ENCODE measurements at places on chromosomes 6 and 20. TPM values are rescaled to one million over a fixed set of nuclear protein-coding genes. Genes with fewer than 3 reads are reported as not detected.

The KIAA0408 gene
- 110 TPM for total RNA-seq

DNA sequence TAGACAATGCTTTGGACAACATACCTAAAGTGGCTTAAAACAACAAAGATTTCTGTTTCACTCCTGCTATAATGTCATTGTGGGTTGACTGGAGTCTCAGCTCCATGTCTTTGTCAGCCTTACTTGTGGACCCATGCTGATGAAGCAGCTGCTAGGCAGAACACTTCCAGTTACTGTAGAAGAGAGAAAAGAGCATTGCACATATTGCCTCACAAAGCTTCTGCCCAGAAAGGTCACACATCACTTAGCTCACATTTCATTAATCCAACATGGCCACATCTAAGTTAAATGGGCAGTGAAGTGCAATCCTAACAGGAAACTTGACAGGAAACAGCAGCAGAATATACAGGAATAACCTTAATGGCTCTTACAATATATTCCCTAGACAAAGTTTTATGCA is 480.5 kb upstream of the HTR1E start:
- H3K4me1 ChIP-seq, result peaks cover 5% of the 10 kb centered on the region
- peaks cover 16% of the 10 kb centered on the region for H3K36me3 ChIP-seq
- no peak for DNase-seq
- no peak overlapping the region for H3K27ac ChIP-seq
- no peaks in the 10 kb centered on the region for H3K27me3 ChIP-seq

GRCh38 chr6:13262302-13263230 is 65.8 kb downstream of the TBC1D7 start:
- peaks cover 4% of the 10 kb centered on the region for H3K27me3 ChIP-seq
- H3K36me3 ChIP-seq, result peaks cover 15% of the 10 kb centered on the region
- no peak for DNase-seq
- no peaks in the 10 kb centered on the region for H3K4me1 ChIP-seq
- no peak overlapping the region for H3K4me3 ChIP-seq
- H3K27ac ChIP-seq, result no peak overlapping the region

DNA sequence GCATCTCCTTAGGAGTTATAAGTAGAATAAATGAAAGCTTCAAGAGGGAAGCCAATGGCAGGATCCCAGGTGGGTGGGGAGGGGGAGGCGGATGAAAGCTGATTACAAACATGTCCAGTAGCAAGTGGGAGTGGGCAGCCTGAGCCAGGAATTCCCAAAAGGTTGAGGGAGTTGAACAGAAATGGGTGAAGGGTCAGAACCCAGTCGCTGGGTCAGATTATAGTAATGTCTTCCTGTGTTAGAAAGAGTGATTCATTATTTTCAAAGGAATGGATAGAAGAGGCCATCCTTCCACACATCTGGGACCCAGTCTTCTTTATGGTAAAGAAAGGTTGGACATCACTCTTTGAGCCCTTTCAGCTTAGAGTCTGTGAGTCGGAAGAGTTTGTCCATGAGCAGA is 41.0 kb upstream of the FAM50B start:
- H3K36me3 ChIP-seq, result no peaks in the 10 kb centered on the region
- H3K4me1 ChIP-seq, result peaks cover 5% of the 10 kb centered on the region
- DNase-seq, result no peak
- no peaks in the 10 kb centered on the region for H3K27me3 ChIP-seq
- H3K27ac ChIP-seq, result no peak overlapping the region

- no peak overlapping the region for H3K27ac ChIP-seq
- no peak overlapping the region for H3K4me3 ChIP-seq
- H3K4me1 ChIP-seq, result no peaks in the 10 kb centered on the region
- peaks cover 12% of the 10 kb centered on the region for H3K27me3 ChIP-seq
These were observed 3.3 kb downstream of the ARHGAP40 start for GRCh38 chr20:38604873-38605303.

Data from glutamatergic neuron (in vitro differentiated cells).